ENCODE measurements at places on chromosomes 2 and 18.

GRCh38 chr2:128770143-128771085, 451.7 kb upstream of the HS6ST1 start:
- no peak overlapping the region for H3K4me3 ChIP-seq
- H3K36me3 ChIP-seq: no peaks in the 10 kb centered on the region
- peaks cover 8% of the 10 kb centered on the region for H3K27me3 ChIP-seq
- no peak overlapping the region for H3K27ac ChIP-seq
- H3K4me1 ChIP-seq: peaks cover 2% of the 10 kb centered on the region
- DNase-seq: no peak

GRCh38 chr2:218805627-218806026, 23.7 kb downstream of the CYP27A1 start:
- no peak for DNase-seq
- H3K27ac ChIP-seq: no peak overlapping the region
- peaks cover 2% of the 10 kb centered on the region for H3K36me3 ChIP-seq
- H3K4me3 ChIP-seq: no peak overlapping the region
- H3K4me1 ChIP-seq: no peaks in the 10 kb centered on the region
- peaks cover 14% of the 10 kb centered on the region for H3K27me3 ChIP-seq

- peak overlapping the region; percentile 99 for H3K4me3 ChIP-seq
- H3K27me3 ChIP-seq: peaks cover 3% of the 10 kb centered on the region
These were observed 625 bp upstream of the NBAS start for GRCh38 chr2:15561574-15562344.

DNA sequence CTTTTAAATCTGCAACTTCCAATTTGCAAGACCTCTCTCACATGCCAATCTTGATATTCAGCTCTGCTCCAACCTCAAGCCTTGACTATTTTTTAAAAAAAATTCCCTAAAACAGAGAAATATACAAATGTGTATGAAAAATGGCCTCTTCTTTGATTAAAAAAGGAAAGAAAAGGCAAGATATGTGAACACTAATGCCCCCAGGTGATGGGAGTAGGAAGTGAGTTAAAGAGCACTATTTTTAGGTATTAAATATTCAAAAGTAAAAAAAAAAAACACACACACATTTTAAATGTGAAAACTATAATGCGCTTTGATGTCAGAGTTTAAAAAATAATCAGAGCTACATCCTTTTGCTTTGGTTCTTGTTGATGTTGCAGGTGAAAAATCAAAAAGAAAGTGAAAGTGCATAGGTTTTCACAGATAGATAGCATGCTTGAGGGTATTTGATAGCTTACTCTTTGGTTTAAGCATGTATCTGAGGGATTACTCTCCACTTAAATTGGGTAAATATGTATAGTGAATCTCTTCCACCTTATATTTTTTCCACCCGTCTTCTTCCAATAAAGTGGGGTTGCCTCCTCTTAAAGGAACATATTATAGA, 406.0 kb upstream of the POU3F3 start:
- H3K36me3 ChIP-seq: no peaks in the 10 kb centered on the region
- H3K27me3 ChIP-seq: no peaks in the 10 kb centered on the region
- DNase-seq: no peak
- no peaks in the 10 kb centered on the region for H3K4me1 ChIP-seq

DNA sequence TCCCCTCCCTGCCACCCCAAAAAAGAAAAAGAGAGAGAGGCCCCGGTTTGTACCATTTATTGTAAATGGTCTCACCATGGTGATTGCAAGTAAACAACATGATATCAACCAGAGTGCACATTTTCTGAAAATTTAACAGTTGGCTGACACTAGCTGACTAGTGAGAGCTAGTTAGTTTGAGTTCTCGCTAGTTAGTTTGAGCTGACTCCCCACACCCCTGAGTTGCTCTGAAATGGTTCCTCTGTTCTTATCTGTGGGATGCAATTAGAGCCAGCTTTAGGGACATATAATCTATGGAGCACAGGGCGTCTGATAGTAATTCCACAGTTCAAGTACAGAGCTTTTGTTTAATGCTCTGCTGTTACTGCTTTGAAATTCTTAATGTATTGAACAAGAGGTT, 13.1 kb downstream of the CASP10 start:
- no peak overlapping the region for H3K4me3 ChIP-seq
- no peaks in the 10 kb centered on the region for H3K27me3 ChIP-seq
- peaks cover 39% of the 10 kb centered on the region for H3K36me3 ChIP-seq
- no peak for DNase-seq

- no peak overlapping the region for H3K27ac ChIP-seq
- H3K27me3 ChIP-seq: no peaks in the 10 kb centered on the region
- H3K4me1 ChIP-seq: peaks cover 2% of the 10 kb centered on the region
- H3K36me3 ChIP-seq: peaks cover 53% of the 10 kb centered on the region
- DNase-seq: no peak
- no peak overlapping the region for H3K4me3 ChIP-seq
These were observed 38.4 kb downstream of the KIDINS220 start for GRCh38 chr2:8799004-8799403.

DNA sequence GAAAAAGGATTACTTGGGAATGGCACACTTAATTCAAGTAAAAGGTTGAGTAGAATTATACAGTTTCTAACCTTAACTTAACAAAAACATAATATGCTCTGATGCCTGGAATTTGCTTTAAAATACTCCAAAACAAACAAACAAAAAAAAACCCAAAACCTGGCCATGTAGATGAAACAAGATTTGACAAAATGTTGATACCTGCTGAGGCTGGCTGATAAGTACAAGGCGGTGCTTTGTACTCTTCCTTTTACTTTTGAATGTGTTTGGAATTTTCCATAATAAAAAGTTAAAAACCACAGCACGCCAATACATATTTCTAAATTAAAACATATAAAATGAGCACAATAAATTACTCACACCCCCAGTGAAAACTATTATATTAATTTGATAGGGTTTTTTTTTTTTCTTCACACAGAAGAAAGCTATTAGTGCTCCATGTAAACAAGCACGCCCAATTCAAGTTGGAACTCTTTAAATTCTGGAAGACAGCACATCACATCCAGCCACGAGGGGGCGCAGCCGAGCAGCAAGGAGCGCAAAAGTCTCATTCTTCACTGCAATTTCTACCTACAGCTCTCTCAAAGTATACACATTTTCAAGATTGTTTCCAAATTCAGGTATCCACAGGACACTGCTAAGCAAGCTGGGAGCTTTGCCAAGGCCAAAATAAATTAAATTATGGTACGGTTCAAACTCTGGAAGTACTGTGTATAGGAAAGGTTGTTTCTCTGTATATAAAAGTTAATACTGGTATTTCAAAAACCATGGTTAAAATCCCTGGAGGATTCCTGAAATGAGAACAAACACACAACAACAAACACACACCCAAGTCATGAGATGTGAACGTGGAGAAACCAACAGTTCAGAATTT, 7.5 kb downstream of the SERTAD2 start:
- peaks cover 2% of the 10 kb centered on the region for H3K36me3 ChIP-seq
- H3K4me1 ChIP-seq: peaks cover 49% of the 10 kb centered on the region
- H3K4me3 ChIP-seq: no peak overlapping the region
- peak; percentile 87 for DNase-seq

GRCh38 chr18:74773171-74773624, 175.5 kb downstream of the ZNF407 start:
- DNase-seq: no peak
- H3K4me3 ChIP-seq: no peak overlapping the region
- peaks cover 9% of the 10 kb centered on the region for H3K36me3 ChIP-seq

DNA sequence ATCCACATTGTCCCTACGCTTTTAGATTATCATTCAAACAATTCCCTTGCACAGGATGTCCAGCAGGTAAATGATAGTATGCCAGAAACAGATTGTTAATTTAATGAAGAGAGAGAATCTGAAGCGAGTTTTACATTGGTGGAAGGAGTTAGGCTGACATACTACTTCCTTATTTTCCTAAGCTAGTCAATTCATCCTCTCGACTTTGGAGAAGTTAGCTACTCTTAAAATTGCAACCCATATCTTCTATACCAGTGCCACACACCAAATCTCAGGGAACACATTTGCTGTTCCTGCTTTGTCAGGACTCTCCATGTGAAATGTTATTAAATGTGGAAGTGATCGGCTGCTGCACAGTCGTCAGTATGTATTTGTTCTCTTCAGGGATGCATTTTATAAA, 249.2 kb downstream of the NAPG start:
- peaks cover 6% of the 10 kb centered on the region for H3K27me3 ChIP-seq
- no peaks in the 10 kb centered on the region for H3K36me3 ChIP-seq
- H3K4me1 ChIP-seq: no peaks in the 10 kb centered on the region

DNA sequence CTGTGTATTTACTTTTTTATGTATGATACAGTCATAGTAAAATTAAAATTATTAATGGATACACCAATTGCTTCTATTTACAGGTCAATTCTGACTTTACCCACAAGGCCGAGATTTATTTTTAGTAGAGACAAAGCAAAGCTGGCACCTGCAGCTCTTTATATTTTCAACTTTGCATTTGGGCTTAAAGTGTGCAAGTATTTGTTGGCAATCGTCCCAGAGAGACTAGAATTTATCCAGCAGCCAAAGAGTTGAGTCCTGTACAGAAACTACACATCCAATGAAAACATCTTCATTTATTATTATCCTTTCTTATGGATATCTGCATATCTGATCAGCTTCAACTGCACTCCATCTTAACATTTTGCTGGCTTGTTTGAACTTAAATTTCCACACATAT, 485.6 kb downstream of the SOX11 start:
- H3K27ac ChIP-seq: no peak overlapping the region
- H3K36me3 ChIP-seq: no peaks in the 10 kb centered on the region
- H3K27me3 ChIP-seq: peaks cover 3% of the 10 kb centered on the region
- peaks cover 2% of the 10 kb centered on the region for H3K4me1 ChIP-seq

GRCh38 chr2:75464348-75464946, 96.3 kb downstream of the EVA1A start:
- H3K27me3 ChIP-seq: peaks cover 8% of the 10 kb centered on the region
- peak overlapping the region; percentile 3 for H3K27ac ChIP-seq
- H3K36me3 ChIP-seq: no peaks in the 10 kb centered on the region

GRCh38 chr2:198815626-198816025, 642.1 kb downstream of the SATB2 start:
- H3K4me3 ChIP-seq: no peak overlapping the region
- H3K4me1 ChIP-seq: no peaks in the 10 kb centered on the region
- H3K36me3 ChIP-seq: no peaks in the 10 kb centered on the region
- H3K27ac ChIP-seq: no peak overlapping the region
- H3K27me3 ChIP-seq: no peaks in the 10 kb centered on the region

- no peak for DNase-seq
- H3K27me3 ChIP-seq: no peaks in the 10 kb centered on the region
- H3K4me1 ChIP-seq: peaks cover 4% of the 10 kb centered on the region
- no peaks in the 10 kb centered on the region for H3K36me3 ChIP-seq
These were observed 95.3 kb upstream of the RMDN2 start for GRCh38 chr2:37829616-37830395.

DNA sequence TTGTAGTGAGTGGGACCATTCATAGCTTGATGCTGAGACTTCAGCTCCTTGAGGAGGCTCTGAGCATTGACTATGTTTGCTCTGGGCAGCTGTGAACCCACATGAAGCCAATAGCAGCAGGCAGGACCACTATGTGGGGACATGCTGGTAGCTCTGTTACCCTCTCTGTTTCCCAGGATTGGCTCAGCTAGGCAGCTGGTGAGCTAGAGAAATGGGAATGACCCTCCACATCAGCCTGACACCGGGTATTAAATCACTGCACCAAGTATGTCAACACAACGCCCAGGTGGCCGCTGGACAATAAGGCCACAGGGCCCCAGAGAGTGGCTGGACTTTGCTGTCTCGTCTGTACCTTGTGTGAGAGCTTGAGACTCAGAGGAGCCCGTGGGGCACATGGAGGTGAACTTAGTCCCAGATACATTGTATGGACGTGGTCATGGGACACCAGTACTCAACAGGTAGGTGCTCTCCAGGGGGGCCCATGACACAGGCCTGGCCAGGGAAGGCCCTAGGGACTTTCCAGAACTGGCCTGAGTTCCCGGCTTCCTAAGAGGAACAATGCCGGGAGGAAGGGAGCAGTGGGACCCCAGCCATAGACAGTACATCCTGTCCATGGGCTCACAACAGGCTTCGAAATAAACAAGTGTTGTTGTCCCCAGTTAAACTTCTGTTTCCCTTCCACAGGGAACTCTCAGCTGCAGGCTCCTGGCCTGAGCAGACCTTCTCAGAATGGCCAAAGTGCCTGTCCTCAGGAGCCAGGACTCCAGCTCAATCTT, 35.2 kb downstream of the HS1BP3 start:
- H3K36me3 ChIP-seq: peaks cover 14% of the 10 kb centered on the region
- H3K4me1 ChIP-seq: peaks cover 4% of the 10 kb centered on the region
- no peak for DNase-seq
- H3K4me3 ChIP-seq: no peak overlapping the region

DNA sequence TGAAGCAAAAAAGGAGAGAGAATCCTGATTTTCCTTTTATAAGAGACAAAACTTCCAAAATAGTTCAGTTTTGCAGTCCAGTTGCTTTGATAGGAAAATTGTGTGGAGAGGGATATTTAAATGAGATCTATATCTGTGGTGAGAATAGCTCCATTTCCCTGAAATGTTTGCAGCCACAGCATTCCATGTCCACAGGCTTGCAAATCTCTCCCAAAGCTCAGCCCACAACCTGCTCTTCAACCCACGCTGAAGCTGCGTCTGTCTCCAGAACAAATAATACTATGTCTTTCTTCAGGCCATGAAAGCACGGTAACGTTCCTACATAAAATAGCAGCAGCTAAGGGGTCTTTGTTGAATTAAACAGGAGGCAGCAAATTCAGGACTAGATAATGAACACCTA, 31.8 kb downstream of the TMEM17 start:
- H3K27me3 ChIP-seq: peaks cover 13% of the 10 kb centered on the region
- DNase-seq: no peak
- no peak overlapping the region for H3K27ac ChIP-seq
- peaks cover 4% of the 10 kb centered on the region for H3K4me1 ChIP-seq

GRCh38 chr2:36459725-36460137, 104.2 kb downstream of the CRIM1 start:
- peaks cover 2% of the 10 kb centered on the region for H3K36me3 ChIP-seq
- no peak overlapping the region for H3K27ac ChIP-seq
- no peak for DNase-seq
- H3K4me3 ChIP-seq: no peak overlapping the region

DNA sequence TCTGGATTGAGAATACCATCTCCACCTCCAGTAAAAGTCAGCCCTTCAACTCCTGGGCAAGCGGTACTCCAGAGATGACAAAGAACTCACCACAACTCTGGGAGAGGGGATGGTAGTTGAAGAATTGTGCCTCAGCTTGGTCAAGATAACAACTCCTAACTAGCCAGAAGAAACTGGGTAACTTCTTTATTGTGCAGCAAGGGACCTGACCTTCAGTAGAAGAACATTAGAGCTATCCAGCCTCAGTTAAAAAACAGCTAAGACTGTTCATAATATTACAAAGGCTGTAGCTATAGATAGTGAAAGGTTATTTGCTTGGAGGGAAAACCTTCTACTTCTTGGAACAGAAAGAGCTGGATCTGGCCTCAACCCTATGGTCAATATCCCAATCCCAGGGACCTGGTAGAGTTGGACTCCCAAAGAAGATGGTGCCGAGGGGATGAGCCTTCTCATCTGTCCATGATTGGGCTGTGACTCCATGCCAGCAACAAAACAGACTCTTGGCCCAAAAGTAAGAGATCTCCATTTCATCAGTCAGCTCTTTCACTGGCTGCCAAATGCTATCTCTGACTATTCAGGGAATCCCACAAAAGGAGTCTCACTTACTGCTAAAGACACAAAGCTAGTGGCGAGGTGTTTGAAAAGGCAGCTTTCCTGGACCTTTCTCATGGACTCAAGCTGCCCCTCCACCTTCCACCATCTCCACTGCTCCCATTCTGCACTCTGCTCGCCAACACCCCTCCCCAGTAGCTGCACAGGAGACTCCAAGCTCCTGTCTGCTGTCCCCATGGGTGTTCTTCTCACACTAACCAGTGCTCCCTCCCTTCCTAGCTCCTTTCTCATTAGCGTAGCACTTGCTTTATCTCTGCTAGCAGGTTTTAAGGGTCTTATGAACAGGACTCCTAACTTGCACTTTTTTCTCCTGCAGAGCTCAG, 145.8 kb downstream of the CAPN13 start:
- peaks cover 4% of the 10 kb centered on the region for H3K27me3 ChIP-seq
- no peak overlapping the region for H3K27ac ChIP-seq
- no peak overlapping the region for H3K4me3 ChIP-seq
- peaks cover 5% of the 10 kb centered on the region for H3K36me3 ChIP-seq

Measured in memory B cell (primary cell).